T-helper 17 cell (primary cell): ENCODE measurements at places on chromosomes 11 and 22. TPM values are rescaled to one million over a fixed set of nuclear protein-coding genes. Genes with fewer than 3 reads are reported as not detected.

- H3K27me3 ChIP-seq: peaks cover 40% of the 10 kb centered on the region
- no peak for DNase-seq
- no peak overlapping the region for H3K27ac ChIP-seq
These were observed 20.6 kb downstream of the LRRC32 start for GRCh38 chr11:76649851-76650372.

DNA sequence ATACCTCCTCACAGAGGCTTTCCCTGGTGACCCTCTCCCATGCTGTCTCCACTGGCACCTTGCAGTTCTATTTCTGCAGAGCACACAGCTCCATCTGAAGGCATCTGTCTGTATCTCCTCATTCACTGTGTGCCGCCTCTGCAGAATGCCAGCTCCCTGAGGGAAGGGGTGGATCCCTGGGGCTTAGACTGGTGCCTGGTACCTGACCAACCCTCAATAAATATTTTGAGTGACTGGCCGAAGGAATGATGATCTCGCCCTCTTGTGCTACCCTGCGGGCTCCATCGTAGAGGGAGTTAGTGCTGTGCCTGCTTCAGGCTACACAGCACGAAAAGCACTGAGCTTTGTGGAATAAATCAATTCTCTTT lies 1.6 kb downstream of the CBX7 start:
- DNase-seq: no peak
- H3K4me1 ChIP-seq: peaks cover 44% of the 10 kb centered on the region
- H3K27ac ChIP-seq: peak overlapping the region; percentile 93
- no peaks in the 10 kb centered on the region for H3K36me3 ChIP-seq

- no peak overlapping the region for H3K4me3 ChIP-seq
- no peaks in the 10 kb centered on the region for H3K27me3 ChIP-seq
- peak overlapping the region; percentile 84 for H3K27ac ChIP-seq
- DNase-seq: no peak
- no peaks in the 10 kb centered on the region for H3K36me3 ChIP-seq
These were observed 4.1 kb downstream of the PITPNM1 start for GRCh38 chr11:67500831-67501715.

DNA sequence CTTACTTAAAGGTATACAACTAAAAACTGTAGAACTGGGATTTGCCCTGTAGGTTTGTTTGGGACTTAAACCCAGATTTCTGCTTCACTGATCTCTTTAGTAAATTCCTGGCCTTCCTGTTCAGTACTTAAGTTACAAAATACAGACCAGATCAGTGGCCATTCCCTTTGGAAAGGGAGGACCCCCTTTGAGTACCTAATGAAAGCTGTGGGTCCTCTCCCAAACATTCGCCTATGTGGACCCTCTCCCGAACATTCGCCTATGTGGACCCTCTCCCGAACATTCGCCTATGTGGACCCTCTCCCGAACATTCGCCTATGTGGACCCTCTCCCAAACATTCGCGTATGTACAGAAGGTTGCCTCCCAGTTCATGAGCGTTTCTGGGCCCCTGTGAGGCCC lies 10.3 kb downstream of the L3MBTL2 start:
- H3K27me3 ChIP-seq: no peaks in the 10 kb centered on the region
- no peak for DNase-seq
- H3K27ac ChIP-seq: peak overlapping the region; percentile 37
- H3K36me3 ChIP-seq: peaks cover 2% of the 10 kb centered on the region
- H3K4me1 ChIP-seq: peaks cover 13% of the 10 kb centered on the region

DNA sequence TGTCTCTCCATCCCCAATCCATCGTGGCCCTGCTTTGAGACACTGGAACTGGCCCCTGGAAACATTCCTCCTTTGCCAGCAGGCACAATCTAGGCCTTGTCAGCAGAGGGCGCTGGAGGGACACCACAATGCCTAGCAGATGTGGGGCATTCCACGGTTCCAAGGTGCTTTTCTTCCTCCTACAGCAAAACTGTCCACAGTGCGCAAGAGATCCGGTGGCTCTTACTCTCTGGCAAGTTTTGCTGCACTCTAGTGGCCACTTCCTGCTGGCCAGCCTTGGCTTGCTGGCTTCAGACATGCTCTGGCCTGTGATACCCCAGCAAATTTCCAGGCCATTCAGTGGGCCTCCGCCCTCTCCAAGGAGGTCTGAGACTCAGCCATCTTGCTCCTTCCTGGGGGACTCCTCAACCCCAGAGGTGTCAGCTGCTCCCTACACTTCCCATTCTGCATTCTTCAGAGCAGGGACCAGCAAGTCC lies 17.1 kb upstream of the RBM4B start:
- H3K4me1 ChIP-seq: peaks cover 5% of the 10 kb centered on the region
- H3K36me3 ChIP-seq: no peaks in the 10 kb centered on the region
- H3K27ac ChIP-seq: no peak overlapping the region
- no peak overlapping the region for H3K4me3 ChIP-seq
- peak; percentile 89 for DNase-seq

GRCh38 chr11:78248191-78248590 lies 59.5 kb downstream of the USP35 start:
- H3K4me1 ChIP-seq: peaks cover 13% of the 10 kb centered on the region
- no peaks in the 10 kb centered on the region for H3K27me3 ChIP-seq
- DNase-seq: no peak
- peaks cover 4% of the 10 kb centered on the region for H3K36me3 ChIP-seq
- peak overlapping the region; percentile 0 for H3K27ac ChIP-seq
- H3K4me3 ChIP-seq: no peak overlapping the region

DNA sequence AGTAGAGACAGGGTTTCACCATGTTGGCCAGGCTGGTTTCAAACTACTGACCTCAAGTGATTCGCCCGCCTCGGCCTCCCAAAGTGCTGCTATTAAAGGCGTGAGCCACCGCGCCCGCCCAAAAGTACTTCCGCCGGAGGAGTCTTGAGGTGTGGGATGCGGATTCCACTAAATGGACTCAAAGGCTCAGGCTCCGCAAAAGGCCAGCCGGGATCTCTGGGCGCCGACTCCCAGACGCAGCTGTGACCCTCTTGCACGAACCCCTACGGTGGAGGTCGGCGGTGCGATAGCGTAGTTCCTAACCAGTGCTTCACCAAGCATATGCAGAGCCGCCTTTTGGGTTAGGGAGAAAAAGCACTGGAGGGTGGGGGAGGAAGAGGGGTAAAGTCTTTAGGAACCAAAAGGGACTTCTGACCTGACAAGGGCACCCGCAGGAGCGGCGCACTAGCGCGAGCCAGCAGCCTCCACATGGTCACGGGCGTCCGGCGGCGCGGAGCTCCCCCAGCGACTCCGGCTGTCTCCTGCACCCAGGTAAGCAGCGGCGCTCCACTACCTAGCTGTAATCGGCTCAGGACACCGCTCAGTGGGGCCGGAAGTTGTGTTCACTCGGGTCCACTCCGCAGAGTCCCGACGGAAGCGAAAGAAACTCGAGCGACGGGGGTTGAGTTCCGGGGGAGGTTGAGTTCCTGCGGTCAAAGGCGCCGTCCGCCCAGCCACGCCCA lies at the start of gene MRPL16:
TSS of gene MRPL16 (minus strand) at position 590 of the 722 bp plus-strand sequence. CDS start at position 470, 120 bp downstream.
- H3K4me3 ChIP-seq: peak within 1 kb of the TSS; percentile 94
- H3K27ac ChIP-seq: peak within 1 kb of the TSS; percentile 93
- H3K36me3 ChIP-seq: peaks cover 3% of the 10 kb centered on the region
- peak; percentile 80 for DNase-seq

- H3K36me3 ChIP-seq: peaks cover 10% of the 10 kb centered on the region
- H3K4me1 ChIP-seq: peaks cover 25% of the 10 kb centered on the region
- DNase-seq: no peak
- peaks cover 38% of the 10 kb centered on the region for H3K27me3 ChIP-seq
- H3K4me3 ChIP-seq: no peak overlapping the region
These were observed 30.6 kb downstream of the PRDM11 start for GRCh38 chr11:45176996-45177395.

DNA sequence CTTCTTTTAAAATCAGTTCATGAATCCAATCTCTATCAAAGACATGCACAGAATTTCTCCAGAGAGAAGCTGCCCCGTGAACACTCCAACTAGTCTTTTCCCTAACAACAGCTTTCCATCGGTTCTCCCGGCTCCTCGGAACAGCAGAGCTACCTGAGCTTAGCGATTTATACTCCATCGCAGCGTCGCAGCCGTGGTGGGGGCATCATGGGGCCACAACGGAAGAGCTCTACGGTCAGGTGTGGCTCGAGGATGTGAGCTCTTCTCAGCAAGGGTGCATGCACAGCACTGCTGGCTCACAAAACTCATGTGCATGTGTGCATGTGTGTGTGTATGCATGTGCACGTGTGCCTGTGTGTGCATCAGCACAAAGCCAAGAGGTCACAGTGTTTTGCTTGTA lies 11.7 kb upstream of the MOB2 start:
- H3K36me3 ChIP-seq: peaks cover 9% of the 10 kb centered on the region
- H3K4me1 ChIP-seq: peaks cover 62% of the 10 kb centered on the region
- H3K27me3 ChIP-seq: no peaks in the 10 kb centered on the region
- peak overlapping the region; percentile 59 for H3K4me3 ChIP-seq
- DNase-seq: no peak
- no peak overlapping the region for H3K27ac ChIP-seq

DNA sequence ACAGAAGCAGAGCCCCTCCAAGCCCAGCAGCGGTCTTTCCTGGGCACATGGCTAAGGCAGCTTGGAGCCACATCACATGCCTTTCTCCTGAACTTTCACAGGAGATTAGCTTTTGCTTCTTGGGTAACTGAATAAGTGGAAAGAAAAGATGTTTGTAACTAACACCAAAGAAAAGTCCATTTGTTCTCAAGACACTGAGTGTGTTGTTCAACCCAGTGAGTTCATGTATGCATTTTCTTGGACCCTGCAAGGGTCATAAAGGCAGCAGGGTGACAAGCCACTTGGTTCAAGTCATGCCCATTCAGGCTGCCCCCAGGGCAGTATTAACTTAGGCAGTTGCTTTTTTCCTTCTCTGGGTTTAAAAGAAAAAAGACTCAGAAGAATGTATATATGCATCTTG lies 203.4 kb downstream of the FAM76B start:
- no peak overlapping the region for H3K27ac ChIP-seq
- no peak for DNase-seq
- no peaks in the 10 kb centered on the region for H3K27me3 ChIP-seq
- peaks cover 7% of the 10 kb centered on the region for H3K4me1 ChIP-seq

DNA sequence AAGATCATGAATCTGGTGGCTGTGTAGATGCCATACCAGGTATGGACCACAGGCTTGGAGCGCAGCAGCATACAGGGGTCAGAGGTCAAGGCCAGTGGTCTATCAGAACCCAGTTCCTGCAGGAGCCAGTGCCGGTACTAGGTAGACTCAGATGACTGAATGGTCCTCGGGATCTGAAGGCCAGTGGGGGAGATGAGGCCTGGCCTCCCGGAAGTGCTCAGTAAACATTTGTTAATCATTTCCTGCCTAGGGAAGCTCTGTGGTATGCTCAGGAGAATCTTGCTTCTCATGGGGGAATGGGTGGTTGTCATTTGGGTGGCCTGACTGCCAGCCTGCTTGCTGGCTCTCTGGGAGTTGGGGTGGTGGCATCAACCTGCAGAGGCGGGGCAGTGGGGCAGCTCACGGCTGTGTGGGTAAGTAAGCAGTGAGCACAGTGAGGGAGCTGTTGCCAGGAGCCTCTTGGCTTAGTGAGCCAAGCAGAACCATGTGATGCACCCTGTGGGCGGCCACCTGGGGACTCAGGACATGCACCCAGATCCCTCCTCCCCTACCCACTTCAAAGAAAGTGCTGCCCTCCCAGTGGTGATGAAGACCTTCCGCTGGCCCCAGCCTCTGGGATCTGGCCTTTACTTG lies 33.0 kb downstream of the PTPRJ start:
- H3K4me1 ChIP-seq: peaks cover 52% of the 10 kb centered on the region
- H3K27ac ChIP-seq: peak overlapping the region; percentile 99
- H3K27me3 ChIP-seq: no peaks in the 10 kb centered on the region
- no peaks in the 10 kb centered on the region for H3K36me3 ChIP-seq
- no peak for DNase-seq

The ZNF215 gene
- total RNA-seq: not detected

The OVCH2 gene
- not detected for total RNA-seq

The DSCAML1 gene
- 0.21 TPM for total RNA-seq

The MS4A4A gene
- 0.50 TPM for total RNA-seq

The ACTN3 gene
- total RNA-seq: 0.30 TPM

The TREH gene
- total RNA-seq: not detected

The ENTHD1 gene
- not detected for total RNA-seq
